Muscle of arm (tissue), 14 donors: ENCODE measurements at places on chromosomes 4 and X. TPM values are rescaled to one million over a fixed set of nuclear protein-coding genes. Genes with fewer than 3 reads are reported as not detected.

- DNase-seq = no peak
Observed at GRCh38 chrX:40166582-40166981, 68.8 kb upstream of the BCOR start.

DNA sequence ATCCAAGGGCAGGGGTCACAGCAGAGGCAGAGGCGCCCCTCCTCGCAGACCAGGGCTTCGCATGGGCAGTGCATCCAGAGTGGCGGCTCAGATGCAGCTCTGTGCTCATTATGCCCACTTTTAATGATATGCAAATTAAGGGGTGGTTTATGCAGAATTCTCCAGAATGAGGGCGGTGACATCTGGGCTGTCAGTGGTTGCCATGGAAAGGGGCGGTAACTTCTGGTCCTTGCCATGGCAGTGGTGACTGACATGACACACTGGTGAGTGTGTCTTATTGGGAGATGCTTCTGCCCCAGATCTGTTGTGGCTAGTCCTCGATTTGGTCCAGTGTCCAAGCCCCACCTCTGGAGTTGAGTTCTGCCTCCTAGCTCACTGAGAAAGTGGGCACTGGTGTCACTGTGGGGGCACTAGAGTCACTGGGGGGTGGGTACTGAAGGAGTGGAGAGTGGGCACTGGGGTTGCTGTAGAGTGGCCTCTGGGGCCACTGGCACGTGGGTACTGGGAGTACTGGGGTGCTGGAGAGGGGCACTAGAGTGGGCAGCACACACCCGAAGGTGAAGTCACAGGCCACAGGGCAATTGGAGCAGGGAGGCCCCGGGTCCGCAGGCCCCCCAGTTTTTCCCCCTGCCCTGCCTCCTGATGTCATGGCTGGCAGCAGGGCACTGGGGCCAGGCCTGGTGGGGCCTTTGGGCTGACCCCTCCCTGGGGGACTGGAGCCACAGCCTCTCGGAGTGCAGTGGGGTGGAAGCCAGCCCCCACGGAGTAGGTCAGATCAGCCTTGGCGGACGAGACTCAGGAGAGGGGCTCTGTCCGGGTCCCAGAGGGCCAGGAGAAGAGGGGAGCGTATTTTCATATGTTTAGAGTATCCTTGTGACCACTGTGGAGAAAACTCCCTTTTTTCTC is 98.6 kb upstream of the NKX1-1 start:
- DNase-seq = no peak

DNA sequence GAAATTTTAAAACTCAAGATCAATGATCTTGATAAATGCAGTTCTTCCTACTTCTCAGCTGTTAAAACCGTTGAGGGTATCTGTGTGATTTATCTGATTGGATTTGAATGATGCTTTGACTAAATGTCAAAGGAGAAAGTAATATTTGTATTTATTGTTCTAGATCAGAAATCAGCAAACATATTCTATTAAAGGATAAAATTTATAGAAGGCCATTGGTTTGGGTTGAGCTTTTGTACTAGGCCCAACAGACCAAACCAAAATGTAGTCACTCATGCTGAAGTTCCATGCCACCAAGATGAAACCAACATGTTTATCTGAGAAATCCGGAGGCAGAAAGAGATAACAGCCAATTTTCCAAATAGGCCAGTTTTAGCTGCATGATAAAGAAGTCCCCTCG is 64.5 kb upstream of the BMP2K start:
- DNase-seq = no peak

GRCh38 chrX:150063138-150063518 is 124.8 kb upstream of the EOLA2 start:
- DNase-seq = no peak

DNA sequence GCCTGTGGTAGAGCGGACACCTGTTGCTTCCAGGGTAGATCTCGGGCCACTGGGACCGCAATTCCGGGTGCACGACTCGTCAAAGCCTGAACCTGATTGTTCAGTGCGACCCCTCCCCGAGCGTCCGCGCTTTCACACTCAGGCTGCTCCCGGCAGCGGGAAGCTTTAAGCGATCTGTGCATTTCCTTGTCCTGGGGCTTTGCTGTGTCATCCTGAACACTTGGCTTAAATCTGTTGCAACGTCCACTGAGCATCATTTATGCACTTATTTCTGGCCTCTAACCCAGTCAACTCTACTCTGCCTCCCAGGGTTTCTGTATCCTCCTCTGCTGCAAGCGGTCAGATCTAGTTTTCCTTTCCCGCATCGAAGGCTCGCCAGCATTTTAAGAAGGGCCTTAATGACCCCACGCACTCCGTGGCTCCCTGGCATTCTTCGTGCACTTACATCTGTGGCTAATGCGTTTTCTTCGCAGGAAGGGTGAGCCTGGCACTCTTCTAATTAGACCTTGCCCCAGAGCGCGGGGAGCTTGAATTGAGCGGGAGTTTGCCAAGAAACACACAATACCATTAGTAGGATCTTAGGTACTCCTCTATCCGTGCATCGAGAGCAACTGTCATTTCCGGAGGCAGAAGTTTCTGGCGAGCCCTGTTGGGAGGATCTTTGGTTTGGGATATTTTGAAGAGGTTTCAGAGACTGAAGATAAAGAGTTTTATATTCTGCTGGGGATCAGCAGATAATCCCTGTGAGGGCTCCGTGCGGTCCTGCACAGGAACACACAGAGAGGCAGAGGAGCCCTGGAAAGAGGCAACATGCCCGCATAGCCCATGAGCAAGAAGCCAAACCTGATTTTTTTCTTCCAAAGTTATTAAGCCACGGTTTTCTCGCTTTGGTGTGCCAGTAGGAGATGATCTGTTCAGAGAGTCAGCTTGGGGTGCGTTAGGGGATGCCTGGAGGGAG is 654 bp upstream of the DDIT4L start:
- DNase-seq = peak; percentile 48

DNA sequence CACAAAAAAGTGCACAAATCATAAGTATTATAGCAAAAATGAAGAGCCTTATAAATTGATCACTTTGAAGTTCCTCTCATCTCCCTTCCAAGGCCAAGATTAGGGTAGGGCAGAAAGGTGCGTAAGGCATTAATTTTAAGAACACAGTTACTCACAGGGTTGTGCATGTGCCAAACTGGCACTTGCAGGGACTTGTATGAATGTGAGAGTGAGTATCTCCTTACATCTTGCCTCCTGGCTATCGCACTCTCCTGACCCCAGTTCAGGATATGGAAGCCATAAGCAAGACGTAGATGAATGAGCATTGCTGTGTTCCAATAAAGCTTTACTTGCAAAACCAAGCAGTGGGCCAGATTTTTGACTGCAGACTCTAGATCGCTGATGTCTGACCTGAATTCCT is 510.1 kb upstream of the AADAT start:
- DNase-seq = no peak

Gene GAGE2A
- not detected for polyA plus RNA-seq

DNA sequence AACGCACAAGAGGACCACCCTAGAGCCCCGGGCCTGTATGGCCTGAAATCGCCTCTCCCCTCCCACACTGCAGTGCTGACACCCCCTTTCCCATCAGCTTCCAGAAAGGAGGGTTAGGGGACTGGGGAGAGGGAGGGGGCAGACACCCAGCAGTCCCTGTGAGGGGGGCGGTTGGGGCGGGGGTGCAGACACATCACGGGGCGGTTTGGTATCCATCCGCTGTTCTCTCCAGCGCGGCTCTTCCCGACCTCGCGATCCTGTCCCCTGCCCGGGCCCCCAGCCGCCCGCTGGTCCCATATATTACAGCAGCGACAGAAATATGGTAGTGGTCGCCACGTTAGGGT is 404 bp upstream of the GPRASP2 start:
- no peak for DNase-seq

DNA sequence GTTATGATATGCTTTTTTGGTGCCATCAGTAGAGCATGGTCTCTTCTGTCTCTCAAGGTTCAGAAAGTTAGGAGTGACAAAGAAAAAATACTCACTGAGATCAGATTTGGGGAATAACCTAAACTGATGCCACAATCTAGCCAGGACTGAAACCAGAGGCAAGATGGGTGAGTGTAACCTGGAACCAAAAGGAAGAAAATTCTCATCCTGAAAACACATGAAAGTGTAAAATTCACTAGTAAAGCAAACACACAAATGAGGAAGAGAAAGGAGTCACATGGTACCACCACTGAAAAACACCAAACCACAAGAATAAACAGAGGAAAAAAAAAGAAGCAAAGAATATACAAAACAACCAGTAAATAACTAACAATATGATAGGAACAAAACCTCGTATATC is 96.4 kb downstream of the ANXA10 start:
- no peak for DNase-seq

GRCh38 chrX:110847334-110847733 is 51.7 kb upstream of the CHRDL1 start:
- peak; percentile 68 for DNase-seq

Gene PDE5A
- 24.1 TPM for polyA plus RNA-seq

- DNase-seq = no peak
Observed at GRCh38 chr4:158782551-158783360, 13.9 kb downstream of the FNIP2 start.

DNA sequence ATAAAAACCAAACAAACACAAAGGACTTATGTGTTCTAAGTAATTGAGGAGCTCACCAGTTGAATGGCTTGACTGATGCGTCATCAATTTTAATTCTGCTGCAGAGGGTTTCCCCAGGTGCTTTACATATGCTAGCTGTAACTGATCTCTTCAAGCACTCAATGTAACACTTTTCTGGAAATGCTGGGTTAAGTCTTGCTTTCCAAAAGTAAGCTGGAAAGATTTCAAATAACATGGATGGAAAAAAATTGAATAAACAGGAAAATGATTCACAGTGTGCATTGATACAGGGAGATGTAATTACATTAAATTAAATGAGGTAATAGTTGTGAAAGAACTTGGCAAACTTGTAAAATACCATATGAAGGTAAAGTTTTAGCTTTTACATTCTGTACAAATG is 186.7 kb upstream of the WDFY3 start:
- DNase-seq = peak; percentile 32

GRCh38 chrX:153643431-153644351 is 3.3 kb upstream of the DUSP9 start:
- DNase-seq = no peak

DNA sequence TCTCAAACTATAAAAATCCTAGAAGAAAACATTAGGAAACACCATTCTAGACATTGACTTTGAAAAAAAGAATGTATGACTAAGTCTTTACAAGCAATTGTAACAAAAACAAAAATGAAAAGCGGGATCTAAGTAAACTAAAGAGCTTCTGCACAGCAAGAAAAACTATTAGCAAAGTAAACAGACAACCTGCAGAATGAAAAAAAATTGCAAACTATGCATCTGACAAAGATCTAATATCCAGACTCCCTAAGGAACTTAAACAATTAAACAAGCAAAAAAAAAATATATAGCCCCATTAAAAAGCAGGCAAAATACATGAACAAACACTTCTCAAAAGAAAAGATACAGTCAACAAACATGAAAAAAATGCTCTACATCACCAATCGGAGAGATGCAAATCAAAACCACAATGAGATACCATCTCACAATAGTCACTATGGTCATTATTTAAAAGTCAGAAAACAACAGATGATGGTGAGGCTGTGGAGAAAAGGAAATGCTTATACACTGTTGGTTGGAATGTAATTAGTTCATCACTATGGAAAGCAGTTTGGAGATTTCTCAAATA is 168.1 kb downstream of the EPHA5 start:
- DNase-seq = no peak

DNA sequence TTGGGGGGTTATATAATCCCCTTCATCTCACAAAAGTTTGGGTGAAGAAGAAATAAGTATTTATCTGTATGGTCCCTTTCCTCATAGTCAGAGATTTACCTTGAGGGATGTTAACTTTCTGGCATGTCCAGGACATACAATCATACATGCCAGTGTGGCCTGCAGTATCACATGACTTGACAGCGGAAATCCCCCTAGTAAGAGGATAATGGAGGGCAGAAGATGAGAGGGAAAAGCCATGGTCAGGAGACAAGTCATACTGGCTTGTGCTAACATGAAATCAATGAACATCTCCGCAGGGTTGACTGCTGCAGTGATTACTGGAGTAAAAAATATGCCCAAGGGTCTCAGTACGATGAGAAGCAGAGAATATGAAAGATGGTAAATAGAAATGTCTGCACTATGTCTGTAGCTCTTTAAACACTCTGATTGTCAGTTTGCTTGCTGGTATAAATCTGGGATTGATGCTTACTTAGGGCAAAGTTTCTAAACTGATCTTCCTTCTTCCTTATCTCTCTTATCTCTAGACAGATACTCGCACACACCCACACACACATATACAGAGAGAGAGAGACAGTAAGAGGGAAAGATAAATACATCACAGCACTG is 1385.6 kb upstream of the ADGRL3 start:
- no peak for DNase-seq

- DNase-seq = no peak
Observed at GRCh38 chr4:84235126-84235944, 263.8 kb downstream of the NKX6-1 start.

GRCh38 chrX:9919632-9920172 is 47.5 kb upstream of the CLDN34 start:
- DNase-seq = no peak

Gene ANTXR2
- 116 TPM for polyA plus RNA-seq

Gene AMER1
- 5.8 TPM for polyA plus RNA-seq

Gene ZIC3
- polyA plus RNA-seq = not detected

Gene MAOB
- polyA plus RNA-seq = 0.73 TPM

DNA sequence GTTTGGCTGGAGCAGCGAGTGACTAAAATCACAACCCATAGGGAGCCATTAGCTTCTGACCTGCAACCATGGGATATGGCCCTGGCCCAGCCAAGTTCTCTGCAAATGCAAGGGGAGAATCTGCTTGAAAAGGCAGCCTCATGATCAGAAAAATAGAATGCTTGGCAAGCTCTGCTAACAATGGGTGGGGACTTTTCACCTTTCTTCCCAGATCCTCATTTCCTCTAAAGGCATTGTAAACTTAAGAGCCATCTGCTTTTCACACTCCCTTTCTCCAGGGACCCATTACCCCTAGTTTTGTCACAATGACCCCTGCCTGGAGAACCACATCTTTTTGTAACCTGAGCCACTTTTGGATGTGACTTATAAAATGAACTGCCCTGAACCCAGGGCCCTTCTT is 104.3 kb downstream of the PARM1 start:
- peak; percentile 69 for DNase-seq

DNA sequence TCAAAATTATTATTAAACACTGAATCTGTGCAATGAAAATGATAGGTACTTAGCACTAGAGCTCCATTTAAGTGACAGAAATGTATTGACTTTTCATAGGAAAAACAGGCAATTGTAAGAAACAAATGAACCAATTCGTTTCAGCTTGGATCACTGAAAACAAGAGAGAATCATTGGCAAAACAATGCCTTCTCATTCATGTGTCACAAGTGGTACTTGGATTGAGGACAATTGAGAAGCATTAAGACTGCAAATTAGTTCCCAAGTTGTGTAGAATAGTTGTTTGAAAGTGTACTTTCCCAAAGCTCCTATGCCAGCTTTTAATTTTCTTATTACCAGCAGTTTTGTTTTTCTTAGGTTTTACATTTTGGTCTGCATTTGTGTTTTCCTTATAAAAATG is 20.6 kb downstream of the CNKSR2 start:
- no peak for DNase-seq

- DNase-seq = peak; percentile 81
Observed at GRCh38 chr4:54281054-54281766, 52.1 kb downstream of the PDGFRA start.

GRCh38 chr4:22873899-22874298 is 181.2 kb downstream of the GBA3 start:
- DNase-seq = no peak
